ENCODE measurements at places on chromosomes 16 and 17.

DNA sequence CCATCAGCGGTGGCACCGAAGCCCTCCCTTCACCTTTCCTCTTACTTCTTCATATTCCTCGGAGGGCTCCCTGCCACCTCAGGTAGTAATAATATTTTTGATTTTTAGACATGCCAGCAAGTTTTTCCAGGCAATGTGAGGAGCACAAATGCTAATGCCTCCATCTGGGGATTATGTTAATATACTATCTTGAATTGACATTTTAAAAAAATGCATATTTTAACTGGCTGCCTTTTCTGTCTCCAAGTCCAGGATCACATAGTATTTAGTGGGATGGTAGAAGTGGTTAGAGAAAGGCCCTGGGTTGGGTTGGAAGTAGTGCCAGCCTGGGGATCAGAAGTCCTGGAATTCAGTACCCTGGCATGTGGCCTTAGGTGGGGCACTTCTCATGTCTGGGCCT, 147.0 kb downstream of the SPACA3 start:
- no peak for DNase-seq

DNA sequence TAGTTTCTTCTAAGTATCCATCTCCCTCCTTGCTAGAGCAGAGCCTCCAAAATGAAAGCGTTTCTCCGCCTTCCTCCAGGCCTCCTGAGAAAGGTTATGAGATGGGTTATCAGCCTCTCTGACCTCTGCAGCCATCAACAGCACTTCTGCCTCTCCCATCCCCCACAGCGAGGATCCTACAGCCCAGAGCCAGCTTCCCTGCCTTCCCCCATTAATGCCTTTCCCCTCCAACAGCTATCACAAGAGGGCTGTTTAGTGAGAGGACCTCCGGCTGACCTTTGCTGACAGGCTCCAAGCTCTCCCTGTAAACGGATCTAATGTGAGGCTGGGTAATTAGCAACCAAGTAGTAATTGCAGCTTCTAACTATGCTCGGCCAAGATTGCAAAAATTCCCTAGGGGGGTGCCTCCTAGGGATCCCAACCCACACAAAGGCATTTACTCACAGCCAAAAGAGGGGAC, 55.8 kb downstream of the ZFHX3 start:
- DNase-seq, result no peak

GRCh38 chr16:79452671-79453070, 147.9 kb downstream of the MAF start:
- DNase-seq, result no peak

DNA sequence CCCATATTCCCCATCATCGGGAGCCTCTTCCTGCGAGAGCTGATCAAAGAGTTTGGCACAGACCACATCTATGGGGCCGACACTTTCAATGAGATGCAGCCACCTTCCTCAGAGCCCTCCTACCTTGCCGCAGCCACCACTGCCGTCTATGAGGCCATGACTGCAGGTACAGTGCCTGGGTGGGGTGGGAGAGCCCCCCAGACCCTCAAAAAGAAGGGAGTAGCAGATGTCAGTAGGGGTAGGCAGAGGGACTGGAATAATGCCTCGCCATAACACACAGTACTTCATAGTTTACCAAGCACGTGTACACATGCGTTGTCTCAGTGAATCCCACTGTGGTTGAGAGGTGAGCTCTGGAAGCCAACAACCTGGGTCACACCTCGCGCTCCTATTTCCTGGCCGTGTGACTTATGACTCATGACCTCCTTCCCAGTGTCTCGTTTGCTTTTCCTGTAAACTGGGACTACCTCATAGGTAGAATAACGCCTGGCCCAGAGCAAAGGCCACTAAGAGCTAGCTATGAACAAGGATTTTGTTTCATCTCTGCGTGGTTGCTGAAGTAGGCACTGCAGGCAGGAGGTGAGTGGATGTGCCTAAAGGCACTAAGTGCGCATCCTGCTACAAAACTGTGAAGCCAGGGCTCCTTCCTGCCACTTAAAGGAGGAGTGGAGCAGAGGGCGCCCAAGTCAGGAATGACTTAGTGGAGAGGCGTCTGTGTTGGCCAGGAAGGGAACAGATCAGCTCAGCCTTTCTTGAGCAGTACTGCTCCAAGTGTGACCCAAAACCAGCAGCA, 5.2 kb downstream of the NAGLU start:
- DNase-seq, result no peak

GRCh38 chr16:77849646-77850258, 61.4 kb downstream of the VAT1L start:
- no peak for DNase-seq

DNA sequence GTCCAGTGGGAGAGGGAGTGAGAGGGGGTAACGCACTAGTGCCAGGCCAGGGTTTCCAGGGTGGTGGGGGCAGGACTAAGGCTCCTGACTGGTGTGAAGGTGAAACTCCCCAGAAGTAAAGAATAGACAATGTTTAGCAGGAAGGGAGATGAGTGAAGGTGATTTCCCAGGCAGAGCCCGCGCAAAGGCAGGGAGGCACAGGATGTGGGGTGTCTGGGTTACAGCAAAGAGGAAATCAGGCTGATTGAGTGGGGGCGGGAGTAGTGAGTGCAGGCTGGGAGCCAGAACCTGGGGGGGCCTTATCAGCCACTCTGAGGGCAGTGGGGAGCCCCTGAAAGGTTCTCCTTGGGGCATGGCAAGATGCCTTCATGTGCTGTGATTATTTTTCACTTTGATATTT, 167.5 kb downstream of the UTP18 start:
- DNase-seq, result peak; percentile 64

- DNase-seq, result no peak
These were observed 85.1 kb downstream of the TNFRSF13B start for GRCh38 chr17:16886655-16887322.

DNA sequence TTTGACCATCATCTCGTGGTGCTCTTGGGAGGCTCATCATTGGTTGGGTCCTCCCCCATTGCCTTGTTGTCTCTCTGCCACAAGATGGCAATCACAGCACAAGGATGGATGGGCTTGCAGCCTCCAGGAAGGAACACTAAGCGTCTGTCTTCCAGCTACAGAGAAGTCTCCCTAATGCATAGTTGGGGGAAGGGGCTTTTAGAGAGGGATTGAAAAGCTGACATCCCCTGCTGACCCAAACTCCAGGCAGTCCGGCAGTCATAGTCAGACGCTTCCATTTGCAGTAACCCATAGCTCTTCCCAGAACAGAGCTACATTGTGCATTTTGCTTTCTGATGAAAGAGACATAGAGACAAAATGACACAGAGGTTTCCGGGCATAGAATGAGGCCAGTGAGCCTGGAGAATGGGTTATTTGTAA, 111.4 kb downstream of the UTP18 start:
- DNase-seq, result peak; percentile 31

GRCh38 chr16:57501492-57501891, 15.2 kb upstream of the DOK4 start:
- DNase-seq, result no peak

- no peak for DNase-seq
These were observed 79.7 kb downstream of the SALL1 start for GRCh38 chr16:51071326-51071725.

DNA sequence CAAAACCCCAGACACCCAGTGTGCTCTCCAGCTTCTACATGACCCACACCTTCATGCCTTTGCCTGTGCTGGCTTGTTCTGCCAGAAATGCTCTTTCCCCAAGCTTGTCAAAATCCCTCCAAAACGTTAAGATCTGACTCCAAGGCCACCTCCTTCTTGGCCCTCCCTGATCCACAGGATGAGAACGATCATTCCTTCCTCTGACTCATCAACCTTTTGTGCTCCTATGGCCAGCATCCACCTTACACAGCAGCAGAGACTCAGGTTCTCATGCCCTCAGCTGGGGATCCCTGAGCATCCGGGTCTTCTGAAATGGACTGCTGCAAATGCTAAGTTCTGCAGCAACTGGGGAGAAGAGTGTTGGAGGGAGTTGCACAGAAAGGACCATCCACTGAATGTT, 2.9 kb downstream of the ZBTB4 start:
- no peak for DNase-seq

GRCh38 chr16:31874366-31875111, 932 bp downstream of the ZNF267 start:
- DNase-seq, result no peak

GRCh38 chr17:74267987-74268499, 6.0 kb upstream of the DNAI2 start:
- no peak for DNase-seq

- DNase-seq, result no peak
These were observed 26.9 kb downstream of the ZNRF1 start for GRCh38 chr16:75025761-75026160.

GRCh38 chr16:17018585-17018939, 452.2 kb downstream of the XYLT1 start:
- no peak for DNase-seq

DNA sequence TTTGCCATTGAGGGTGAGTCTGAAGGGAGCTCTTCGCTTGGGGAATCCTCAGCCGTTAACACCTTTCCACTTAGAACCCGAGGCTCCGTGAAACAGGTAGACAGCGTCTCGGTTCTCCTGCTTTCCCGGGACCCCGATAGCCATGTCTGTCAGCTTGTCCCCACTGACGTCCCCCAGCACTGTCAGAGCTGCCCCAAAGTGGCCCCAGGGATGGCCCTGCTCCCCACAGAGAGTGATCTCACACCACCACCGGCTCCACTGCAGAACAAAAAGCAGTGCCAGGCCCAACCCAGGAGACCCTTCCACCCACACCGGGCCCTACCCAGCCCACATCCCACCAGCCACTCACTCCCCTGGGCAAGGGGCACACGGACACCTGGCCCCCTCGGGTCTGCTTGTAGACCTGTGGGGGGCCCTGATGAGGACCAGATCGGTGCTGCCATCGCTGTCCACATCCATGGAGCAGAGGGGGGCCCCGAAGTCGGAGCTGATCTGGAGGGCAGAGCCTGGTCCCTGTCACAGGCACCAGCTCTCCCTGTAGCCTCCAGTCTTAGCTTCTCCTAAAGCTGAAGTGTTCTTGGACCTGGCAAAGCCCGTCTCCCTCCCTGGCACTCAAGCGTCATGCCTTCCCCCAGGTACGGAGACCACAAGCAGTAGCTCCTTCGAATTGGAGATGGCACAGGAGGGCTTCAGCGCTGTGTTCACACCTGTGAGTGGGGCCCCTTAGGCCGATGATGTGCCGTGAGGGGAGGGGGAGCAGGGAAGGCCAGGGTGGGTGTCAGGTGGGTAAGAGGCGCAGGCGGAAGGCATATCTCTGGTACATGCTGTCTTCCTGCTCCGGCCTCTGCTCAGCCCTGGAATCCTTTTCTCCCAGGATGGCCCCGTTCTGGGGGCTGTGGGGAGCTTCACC, 6.5 kb downstream of the ITGAX start:
- DNase-seq, result no peak

- no peak for DNase-seq
These were observed 31.0 kb downstream of the SOX9 start for GRCh38 chr17:72151565-72152386.

GRCh38 chr17:81939881-81940385, 2.8 kb upstream of the PYCR1 start:
- no peak for DNase-seq

GRCh38 chr17:50993544-50993943, 127.1 kb downstream of the SPAG9 start:
- no peak for DNase-seq

GRCh38 chr17:7224661-7225111, 4.9 kb downstream of the ACADVL start:
- no peak for DNase-seq

GRCh38 chr17:75011401-75012095, 922 bp upstream of the MRPL58 start:
- no peak for DNase-seq

GRCh38 chr17:4560837-4561256, 470 bp upstream of the GGT6 start:
- no peak for DNase-seq

DNA sequence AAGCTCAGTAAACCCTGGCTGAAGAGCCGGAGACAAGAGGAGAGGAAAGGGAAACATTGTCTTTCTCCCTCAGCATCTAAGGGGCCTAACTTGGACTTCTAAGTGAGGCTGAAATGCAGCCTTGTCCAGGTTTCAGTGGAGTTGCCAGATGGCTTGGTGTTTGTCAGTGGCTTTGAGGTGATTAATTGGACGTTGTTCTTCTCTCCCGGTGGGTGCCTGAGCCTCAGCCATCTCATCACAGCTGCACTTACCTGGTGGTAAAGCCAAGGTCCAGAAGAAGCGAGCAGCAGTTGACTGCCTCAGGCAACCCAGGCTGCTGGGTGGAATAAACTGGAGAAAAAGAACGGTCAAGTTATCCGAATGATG, 202.2 kb upstream of the NLRP1 start:
- DNase-seq, result no peak

GRCh38 chr17:416293-417206, 63.9 kb upstream of the RPH3AL start:
- peak; percentile 49 for DNase-seq

Data from stimulated activated CD4-positive, alpha-beta T cell treated with anti-CD3 and anti-CD28 coated beads, Interleukin-4, amount 100 ng/mL, for 1 hour (primary cell).